ENCODE measurements at places on chromosomes 4 and X. TPM values are rescaled to one million over a fixed set of nuclear protein-coding genes. Genes with fewer than 3 reads are reported as not detected.

NHS gene
- total RNA-seq, result 1.1 TPM

TXK gene
- total RNA-seq, result 0.36 TPM

FREM3 gene
- not detected for total RNA-seq

CSAG1 gene
- 20.9 TPM for total RNA-seq

All from Daoy (cell line).